ENCODE measurements at places on chromosomes 1 and 21.
A peak's percentile ranks its signal among the peaks of the same experiment; 100 is the strongest.

- no peak for DNase-seq
These were observed 94.6 kb downstream of the ATP6V1G3 start for GRCh38 chr1:198445872-198446271.

GRCh38 chr1:65725064-65725463 is 67.6 kb upstream of the PDE4B start:
- no peak for DNase-seq

DNA sequence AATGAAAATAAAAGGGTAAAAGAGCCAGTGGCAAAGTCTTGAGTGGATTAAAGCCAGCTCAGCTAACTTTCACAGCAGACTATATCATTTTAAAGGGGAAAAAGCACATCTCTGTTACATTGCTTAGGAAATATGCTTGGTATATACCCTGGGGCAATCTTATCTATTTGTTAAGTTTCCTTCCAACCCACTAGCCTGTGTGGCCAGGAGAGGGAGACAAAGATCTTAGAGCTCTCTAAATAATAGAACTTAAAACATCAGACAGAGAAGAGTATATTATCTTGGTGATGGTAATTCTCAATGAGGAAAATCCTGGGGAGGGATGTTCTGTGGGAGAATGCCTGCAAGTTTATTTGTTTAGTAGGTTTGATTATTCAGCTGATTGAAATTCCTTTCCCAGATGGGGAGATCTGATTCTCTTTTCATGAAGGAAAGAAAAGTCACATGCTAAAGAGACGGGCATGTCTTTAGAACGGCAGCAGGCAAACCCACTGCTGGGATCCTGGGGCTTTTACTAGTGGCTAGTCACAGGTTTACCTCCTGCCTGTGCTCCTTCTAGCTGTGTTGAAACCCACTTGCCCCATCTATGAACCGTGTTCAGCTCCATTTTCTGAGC is 3.6 kb downstream of the KCNE2 start:
- DNase-seq = peak; percentile 70

- peak; percentile 44 for DNase-seq
These were observed 576 bp downstream of the CCN1 start for GRCh38 chr1:85580872-85581801.

DNA sequence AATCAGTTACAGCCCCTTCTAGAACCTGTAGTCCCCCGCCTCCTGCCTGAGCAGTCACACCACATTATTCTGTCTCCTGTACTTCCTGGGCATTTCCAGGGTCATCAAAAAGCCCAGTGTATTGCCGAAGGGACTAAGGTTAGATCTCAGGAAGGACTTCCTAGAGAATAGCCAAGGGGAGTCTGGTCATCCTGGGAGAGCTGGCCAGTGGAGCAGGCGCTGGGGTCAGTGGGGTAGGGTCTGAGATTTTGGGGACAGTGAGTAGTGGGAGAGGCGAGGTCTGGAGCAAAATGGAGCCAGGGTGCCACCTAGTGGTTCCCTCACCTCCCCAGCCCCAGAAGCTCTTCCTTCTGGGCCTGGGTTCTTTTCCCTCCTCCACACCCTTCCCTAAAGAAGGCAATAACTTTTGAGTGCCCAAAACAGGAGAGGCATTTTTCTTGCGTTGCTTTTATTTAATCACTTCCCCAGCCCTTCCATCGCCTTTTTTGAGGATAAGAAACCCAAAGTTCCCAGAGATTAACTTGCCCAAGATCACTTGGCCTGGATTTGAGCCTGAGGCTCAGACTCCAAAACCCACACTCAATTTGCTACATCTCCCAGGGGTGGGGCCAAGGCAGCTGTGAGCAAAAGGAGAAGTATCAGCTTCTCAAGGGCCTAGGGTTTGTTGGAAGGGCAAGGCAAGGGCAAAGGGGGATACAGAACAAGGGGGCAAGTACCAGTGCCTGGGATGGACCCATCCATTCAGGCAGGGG is 7.3 kb upstream of the PMVK start:
- DNase-seq = peak; percentile 70

- DNase-seq = no peak
These were observed 148.0 kb upstream of the LMO4 start for GRCh38 chr1:87180682-87181081.

DNA sequence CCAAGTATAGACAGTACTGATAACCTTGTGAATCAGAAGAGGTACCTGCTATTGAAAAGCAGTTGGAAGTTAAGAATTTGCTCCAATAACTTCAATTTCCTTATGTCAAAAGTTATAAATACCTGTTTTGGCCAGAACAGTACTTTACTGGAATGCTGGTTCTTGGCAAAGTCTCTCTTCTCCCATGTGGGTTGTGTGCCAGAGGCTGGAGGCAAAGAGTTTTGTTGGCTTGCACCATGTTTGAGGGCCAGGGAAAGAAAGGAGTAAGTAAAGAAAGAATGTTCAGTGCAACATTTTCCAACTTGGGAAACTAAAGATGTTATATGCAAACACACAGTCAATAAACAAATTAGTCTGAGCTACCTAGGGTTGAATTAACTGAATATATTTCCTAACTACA is 67.0 kb upstream of the DYNLT5 start:
- DNase-seq = peak; percentile 11

DNA sequence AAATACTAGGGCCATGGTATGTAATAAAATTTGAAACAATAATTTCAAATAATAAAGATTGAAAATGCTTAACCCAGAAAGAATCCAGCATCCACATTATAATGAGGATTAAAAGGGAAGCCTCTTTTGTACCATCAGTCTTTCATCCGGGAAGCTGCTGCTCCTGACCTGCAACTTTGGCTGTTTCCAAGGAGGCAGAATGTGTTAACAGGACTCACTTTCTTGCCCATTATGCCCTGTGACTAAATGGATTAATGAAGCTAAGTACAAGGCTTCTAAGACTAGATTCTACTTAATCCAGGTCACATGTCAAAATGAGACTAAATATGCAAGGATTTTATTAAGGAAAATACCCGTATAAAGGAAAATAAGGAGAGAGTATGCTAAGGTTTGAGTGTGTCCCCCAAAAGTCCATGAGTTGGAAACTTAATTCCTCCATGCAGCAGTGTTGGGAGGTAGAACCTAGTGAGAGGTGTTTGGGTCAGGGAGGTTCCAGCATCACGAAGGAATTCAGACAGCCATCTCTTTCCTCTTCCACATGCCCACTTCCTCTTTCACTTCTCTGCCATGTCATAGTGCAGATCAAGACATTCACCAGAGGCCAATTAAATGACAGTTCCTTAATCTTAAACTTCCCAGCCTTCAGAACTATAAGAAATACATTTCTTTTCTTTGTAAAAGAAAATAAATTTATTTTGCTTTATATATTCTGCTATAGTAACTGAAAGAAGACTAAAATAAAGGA is 27.7 kb downstream of the FMO2 start:
- peak; percentile 49 for DNase-seq

DNA sequence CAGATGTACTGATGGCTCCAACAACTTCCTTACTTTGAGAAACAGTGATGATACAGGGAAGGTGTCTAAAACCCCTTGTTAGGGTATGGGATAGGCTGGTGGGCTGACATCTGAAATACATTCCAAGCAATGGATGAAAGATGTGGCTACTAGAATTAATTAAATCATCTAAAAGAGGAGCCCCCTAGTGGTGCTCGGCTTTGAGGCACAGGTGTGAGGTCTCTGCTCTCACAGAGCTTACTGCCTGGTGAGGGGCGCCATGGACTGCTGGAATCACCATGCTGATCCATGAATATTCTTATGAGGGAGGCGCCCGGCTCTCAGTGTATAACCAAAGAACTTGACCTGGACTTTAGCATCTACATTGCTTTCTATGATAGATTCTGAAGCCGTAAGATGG is 48.5 kb downstream of the GNG4 start:
- DNase-seq = no peak

DNA sequence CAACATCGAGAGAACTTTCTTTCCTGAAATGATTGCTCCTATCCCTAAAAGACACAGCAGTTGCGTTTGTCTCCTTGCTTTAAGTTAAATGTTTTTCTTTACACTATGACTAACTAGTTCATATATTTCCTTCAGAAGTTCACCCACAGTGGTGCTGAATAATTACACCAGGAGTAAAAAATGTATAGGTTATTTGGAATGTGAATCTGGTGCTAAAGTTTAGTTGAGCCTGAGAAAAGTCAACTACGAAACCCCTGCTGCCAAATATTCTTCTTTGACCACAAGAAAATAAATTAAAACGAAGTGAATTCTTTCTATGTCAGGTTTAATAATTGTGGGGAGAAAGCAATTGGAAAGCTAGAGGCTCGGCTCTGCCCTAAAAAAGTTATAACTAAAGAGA is 52.8 kb downstream of the C4BPA start:
- no peak for DNase-seq

- no peak for DNase-seq
These were observed 316.9 kb upstream of the ADGRL4 start for GRCh38 chr1:79323239-79324025.

DNA sequence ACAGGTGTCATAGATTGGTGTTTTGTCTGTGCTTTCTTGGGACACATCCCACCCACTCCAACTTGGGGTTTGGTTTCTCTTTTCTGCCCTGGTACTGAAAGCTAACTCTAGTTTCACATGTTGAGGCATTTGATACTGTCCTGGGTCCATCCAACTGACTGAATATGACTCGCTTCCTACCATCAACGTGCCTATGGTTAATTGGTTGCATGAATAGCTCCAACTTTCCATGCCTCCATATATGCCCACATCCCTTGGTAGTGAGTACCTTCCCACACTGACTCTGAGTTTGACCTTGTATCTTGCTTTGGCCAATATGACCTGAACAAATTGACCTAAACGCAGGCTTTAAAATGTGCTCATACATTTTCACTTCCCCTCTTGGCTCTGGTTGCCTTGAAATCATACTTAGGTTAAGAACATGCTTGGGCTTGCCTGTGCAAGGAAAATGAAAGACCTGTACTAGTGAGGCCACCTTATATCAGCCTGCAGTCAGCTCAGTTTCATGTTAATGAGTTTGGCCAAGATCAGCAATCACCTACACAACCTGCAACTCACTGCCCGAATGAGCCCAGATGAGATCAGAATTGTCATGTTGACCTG is 81.0 kb upstream of the KCNK2 start:
- no peak for DNase-seq

GRCh38 chr1:10779841-10780240 is 16.6 kb downstream of the CASZ1 start:
- DNase-seq = no peak

GRCh38 chr1:201346337-201346939 is 31.0 kb downstream of the TNNT2 start:
- peak; percentile 24 for DNase-seq

DNA sequence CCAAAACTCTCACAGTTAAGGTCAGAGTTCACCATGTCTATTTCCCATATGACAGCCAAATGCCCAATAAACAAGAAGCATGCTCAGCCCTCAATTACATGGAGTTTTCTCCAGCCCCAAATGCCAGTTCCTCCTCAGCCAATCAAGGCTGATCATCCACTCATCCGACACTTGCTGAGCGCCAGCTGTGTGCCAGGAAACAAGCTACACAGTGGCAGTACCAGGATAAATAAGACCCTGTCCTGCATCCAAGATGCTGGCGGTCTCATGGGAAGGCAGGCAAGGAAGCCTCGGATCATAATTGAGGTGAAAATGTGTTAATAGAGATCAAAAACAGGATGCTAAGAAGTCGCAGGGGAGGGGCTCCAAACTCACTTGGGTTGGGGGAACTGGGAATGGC is 7.7 kb downstream of the ZBTB17 start:
- peak; percentile 51 for DNase-seq

- DNase-seq = no peak
These were observed 63.4 kb upstream of the STUM start for GRCh38 chr1:226485192-226485591.

GRCh38 chr1:231950331-231951128 is 323.9 kb downstream of the DISC1 start:
- no peak for DNase-seq

- no peak for DNase-seq
These were observed 6.4 kb downstream of the LAMB3 start for GRCh38 chr1:209645574-209646452.

- DNase-seq = peak; percentile 11
These were observed 41.6 kb upstream of the PPIAL4F start for GRCh38 chr1:144551107-144551542.

DNA sequence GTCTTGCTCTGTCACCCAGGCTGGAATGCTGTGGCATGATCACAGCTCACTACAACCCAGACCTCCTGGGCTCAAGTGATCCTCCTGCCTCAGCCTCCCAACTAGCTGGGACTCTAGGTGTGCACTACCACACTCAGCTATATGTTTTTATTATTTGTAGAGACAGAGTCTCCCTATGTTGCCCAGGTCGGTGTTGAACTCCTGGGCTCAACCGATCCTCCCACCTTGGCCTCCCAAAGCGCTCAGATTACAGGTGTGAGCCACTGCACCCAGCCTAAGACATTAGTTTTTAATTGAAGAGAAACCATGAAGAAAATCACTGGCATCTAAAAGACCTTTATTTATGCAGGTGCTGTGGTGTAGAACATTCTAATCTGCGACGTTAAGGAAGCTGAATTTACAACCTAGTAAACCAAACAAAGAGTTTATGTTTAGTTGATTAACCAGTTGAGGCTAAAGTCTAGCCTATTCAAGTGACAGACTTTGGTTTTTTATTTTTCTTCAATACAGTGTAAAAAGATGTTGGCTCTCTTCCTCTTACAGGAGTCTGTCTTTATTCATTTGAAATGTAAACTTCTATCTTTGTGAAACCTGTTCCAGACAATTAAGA is 52.5 kb upstream of the NBL1 start:
- DNase-seq = no peak

DNA sequence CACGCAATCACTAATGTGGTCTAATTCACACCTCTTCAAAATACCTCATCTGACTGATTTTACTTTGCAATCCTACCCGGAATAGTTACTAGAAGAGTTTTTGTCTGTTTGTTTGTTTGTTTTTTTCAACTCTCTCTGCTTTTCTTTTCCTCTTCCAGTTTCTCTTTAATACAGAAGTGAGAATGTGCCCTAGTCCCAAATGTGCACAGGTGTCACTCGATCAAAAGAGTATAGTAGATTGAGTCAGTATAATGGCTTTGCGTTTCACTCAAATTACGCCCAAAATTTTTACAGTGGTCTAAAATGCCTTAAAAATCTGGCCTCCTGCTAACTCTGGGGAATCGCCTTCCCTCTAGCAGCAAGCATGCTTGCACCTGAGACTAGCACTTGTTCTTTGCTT is 1536.8 kb downstream of the KCNT2 start:
- no peak for DNase-seq

GRCh38 chr1:47433477-47434050 is 4.3 kb upstream of the FOXD2 start:
- no peak for DNase-seq

DNA sequence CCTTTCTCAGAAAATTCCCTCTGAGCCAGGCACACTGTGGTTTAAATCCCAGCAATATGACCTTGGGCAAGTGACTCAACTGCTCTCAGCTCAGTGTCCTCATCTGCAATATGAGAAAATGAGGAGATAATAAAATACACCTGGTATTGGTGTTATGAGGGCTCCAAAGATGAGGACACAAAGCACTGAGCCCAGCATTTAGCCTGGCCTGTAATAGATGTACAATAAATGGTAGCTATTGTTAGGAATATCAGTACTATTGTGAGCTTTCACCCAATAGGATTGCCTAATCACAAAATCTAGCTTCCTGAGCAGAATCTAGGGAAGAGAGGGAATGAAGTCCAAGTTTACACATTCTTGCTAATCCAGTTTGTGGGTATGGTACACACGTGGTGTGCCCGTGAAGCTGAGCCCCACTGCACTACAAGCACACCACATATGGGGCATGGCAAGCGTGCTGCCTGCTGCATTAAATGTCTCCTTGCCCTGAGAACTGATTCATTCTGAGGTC is 24.3 kb upstream of the SLC30A1 start:
- DNase-seq = no peak

- DNase-seq = no peak
These were observed 188.4 kb downstream of the ZZZ3 start for GRCh38 chr1:77494026-77494425.

GRCh38 chr1:109739738-109740614 is 862 bp downstream of the GSTM3 start:
- peak; percentile 86 for DNase-seq

- no peak for DNase-seq
These were observed 36.7 kb downstream of the AGL start for GRCh38 chr1:99886841-99887240.

All from Ammon's horn (tissue), 1 donor.